Posterior vena cava (tissue), 2 donors: ENCODE measurements at places on chromosomes 3 and 15.
A peak's percentile ranks its signal among the peaks of the same experiment; 100 is the strongest.

DNA sequence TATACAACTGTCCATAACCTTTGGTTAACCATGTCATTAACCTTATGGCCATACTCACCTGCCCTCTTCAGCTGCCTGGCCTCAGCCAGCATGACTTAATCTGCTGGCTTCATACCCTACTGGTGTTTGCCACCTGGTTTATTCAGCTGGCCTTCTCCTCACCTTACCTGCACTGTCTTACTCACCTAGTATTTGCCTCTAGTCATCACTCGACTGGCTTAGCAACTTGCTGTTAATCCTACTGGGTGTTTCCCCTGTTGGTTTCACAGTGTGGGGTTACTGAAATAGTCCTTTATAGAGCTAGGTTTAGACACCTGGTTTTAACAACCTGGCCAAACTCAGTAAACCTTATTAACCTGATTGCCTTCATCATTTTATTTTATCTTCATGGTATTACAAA is 96.4 kb downstream of the IL12A start:
- no peak for DNase-seq

- no peak for DNase-seq
These were observed 322.5 kb downstream of the ZBBX start for GRCh38 chr3:167057581-167057980.

- DNase-seq: no peak
These were observed 31.1 kb upstream of the ICE2 start for GRCh38 chr15:60510006-60510405.

GRCh38 chr3:52480768-52481715 is 14.1 kb upstream of the STAB1 start:
- DNase-seq: no peak

DNA sequence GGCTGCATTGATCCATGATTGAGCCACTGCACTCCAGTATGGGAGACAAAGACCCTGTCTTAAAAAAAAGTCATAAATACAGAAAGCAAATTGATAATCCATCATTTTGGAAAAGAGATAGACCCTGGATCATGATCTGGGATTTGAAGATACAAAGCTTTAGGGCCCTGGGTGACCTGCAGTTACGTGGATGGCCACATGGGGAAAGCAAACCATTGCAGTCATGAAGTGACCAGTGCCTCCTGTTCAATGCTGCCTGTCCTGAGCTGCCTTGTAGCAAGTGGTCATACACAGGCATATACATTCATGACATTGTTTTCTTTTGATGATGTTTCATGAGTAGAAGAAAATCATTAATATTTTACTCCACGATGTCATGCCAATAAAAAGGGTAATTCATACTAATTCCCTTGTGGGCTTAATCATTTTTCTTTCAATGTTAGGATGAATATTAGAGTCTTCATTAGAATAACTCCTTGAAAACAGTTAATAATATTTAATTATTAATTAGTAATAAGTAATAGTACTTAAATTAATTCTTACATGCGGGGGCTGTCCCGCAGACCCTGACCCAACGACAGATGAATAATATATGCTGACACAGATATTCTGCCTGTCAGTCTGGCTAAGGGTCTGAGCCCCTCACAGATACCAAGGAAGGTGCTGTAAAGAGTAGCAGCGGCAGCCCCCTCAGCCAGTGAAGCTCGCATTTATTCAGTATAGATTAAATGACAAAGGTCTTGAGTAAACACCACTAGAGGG is 109.0 kb upstream of the UNC13C start:
- DNase-seq: no peak

DNA sequence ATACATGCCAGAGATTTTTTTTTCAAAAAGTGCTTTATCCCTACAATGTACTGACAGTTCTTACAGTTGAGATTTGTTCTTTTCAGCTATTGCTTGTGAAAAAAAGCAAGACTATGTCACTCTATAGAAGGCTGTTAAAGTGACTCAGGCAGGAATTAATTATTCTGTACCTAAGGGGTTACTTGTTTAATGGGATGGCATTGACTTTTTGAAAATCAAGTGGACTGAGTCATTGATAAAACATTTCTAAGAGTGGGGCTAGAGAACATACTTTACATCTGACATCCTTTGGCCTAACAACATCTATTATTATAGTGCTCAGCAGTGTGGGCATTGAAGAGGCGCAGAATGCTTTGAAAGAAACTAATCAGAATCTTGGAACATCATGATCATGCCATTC is 34.3 kb downstream of the INTS14 start:
- DNase-seq: no peak

- no peak for DNase-seq
These were observed 889.0 kb downstream of the ROBO1 start for GRCh38 chr3:78878789-78879188.

- no peak for DNase-seq
These were observed 143.7 kb downstream of the SLCO3A1 start for GRCh38 chr15:91997163-91997562.

DNA sequence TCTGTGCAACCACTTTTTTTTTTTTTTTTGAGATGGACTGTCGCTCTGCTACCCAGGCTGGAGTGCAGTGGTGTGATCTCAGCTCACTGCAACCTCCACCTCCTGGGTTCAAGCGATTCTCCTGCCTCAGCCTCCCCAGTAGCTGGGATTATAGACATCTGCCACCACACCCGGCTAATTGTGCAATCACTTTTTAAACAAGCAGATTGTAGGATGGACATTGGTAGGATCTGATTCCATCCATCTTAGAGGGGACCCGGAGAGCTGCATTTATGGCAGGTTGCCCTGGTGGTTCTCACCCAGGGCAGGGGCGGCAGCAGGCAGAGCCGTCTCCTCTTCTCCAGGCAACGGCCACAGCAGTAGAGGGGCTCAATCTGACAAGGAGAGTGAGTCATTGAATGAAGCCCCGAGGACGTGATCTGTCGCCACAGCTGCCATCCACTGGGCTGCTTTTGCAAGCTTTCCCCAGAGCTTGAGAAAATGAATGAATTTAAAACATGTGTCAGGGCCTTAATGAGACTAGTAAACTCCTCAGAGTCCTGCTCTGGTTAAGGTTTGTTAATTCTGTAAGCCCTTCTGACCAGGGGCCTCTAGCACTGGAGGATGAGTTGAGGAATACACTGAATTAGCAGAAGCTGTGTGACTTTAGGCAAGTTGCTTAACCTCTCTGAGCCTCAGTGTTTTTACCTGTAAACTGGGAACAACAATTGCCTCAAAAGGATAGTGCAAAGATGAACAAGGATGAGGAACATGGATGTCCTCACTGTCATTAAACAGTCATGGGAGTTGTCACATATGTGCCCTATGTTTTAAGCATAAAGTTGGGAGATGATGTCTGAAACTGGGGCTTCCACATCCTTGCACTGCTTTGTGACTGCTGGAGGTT is 129.1 kb downstream of the ASB7 start:
- no peak for DNase-seq

DNA sequence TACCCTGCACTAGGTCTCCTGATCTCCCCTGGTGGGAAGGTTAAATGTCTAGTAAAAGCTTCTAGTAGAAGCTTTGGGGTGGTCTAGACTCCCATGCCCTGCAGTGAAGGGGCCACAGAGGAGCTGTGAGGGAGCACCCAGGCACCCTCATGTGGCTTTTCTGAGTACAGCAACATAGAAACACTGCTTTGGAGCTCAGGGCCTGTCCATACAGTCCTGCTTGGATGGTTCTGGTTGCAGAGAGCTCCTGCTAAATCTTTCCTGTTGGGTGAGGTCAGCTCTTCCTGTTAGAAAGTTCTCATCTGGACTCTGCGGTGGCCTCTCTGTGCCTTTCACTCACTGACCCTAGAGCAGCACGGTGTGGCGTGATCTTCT is 47.8 kb downstream of the GPD1L start:
- no peak for DNase-seq

- DNase-seq: peak; percentile 86
These were observed 1.3 kb downstream of the TLE3 start for GRCh38 chr15:70096215-70097062.

- DNase-seq: no peak
These were observed 28.3 kb downstream of the RSL24D1 start for GRCh38 chr15:55168350-55168974.

DNA sequence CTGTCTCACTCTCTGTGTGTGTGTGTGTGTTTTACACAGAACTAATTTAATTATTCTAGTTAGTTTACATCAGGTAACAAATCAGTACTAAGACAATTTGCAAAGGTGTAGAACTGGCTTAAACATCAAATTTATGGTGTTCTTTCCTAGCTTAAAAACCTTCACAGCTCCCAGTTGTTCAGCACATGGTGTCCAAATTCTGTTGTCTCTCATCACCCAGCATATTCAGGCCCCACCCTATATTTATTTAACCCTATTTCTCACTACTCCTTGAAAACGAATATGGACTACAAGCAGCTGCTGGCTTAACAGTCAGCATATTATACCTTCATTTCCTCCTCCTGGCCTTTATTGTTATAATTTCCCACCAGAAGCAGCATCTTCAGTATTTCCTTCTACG is 1.2 kb downstream of the IL20RB start:
- DNase-seq: no peak

DNA sequence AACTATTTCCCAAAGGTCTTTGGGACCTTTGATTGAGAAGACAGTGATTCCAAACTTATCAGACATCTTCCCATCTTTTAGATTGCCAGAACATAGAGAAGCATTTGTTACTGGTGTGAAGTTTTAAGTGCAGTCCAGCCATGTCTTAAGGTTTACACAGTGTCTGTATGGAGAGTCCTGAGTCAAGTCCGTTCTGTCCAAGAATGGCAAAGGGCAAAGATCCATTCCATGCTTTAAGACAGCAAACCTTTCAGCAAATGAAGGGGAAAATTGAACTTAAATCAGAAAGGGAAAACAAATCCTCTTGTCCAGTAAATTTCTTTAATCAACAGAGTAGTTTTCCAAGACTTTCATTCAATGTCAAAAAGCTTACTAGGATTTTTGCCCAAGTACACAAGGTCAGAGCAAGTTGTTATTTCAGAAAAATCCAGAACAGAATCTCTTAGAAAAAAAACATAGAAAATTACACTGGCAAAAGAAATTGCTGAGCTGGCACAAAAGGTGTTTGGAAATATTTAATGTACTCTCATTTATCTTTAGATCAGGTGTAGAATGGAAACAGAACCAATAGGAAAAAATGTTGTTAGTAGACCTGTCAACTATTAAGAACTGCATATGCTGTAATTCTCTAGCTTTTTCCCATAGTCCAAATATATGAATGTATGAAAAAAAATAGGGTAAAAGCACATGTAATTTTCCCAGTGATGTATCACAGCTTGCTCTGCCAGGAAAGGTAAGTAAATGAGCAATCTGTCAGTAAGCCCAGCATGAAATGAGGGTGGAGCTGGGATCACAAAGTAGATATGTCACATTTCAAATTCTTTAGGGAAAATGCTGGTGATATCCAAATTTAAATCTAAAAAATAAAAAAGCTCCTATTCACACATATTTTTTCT is 1099.9 kb downstream of the TUSC7 start:
- DNase-seq: no peak

- DNase-seq: no peak
These were observed 13.2 kb upstream of the GPR160 start for GRCh38 chr3:170024581-170024980.

- peak; percentile 94 for DNase-seq
These were observed 44.8 kb upstream of the RNU6-1 start for GRCh38 chr15:67884514-67885174.

DNA sequence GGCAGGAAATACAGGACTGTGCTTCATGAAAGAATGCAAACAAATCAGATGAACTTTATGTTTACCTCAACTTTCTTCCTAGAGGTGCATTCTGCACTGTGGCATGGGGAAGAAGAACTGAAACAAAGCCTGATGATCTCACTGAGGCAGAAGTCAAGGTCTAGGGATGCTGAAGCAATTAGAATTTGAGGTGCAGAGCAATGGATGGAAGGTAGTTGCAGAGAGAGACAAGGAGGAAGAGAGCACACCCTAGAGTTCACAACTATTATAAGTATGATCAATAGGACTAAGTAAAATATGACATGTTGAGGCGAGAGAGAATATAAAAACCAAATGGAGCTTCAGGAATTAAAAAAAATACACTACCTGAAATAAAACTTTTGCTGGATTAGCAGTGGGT is 420.1 kb downstream of the EDEM1 start:
- no peak for DNase-seq

DNA sequence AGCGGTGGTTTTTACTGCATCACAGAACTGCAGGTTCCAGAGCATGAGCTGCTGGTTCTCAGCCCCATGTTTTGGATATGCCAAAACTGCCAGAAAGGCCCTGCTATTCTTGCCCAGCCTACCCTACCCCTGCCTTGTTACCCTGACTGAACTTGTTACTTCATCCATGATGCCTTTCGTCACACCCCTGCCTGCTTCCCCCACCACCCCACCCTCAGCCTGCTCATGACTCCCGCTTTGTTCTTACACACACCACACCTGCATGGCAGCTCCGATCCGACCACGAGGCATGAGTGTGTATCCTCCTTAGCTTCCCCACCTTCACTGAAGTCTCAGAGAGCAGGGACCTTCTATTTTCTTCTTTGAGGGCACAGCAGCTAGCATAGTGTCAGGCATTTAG is 5.1 kb upstream of the TM4SF1 start:
- no peak for DNase-seq

GRCh38 chr3:143525408-143525807 is 322.9 kb downstream of the SLC9A9 start:
- no peak for DNase-seq

DNA sequence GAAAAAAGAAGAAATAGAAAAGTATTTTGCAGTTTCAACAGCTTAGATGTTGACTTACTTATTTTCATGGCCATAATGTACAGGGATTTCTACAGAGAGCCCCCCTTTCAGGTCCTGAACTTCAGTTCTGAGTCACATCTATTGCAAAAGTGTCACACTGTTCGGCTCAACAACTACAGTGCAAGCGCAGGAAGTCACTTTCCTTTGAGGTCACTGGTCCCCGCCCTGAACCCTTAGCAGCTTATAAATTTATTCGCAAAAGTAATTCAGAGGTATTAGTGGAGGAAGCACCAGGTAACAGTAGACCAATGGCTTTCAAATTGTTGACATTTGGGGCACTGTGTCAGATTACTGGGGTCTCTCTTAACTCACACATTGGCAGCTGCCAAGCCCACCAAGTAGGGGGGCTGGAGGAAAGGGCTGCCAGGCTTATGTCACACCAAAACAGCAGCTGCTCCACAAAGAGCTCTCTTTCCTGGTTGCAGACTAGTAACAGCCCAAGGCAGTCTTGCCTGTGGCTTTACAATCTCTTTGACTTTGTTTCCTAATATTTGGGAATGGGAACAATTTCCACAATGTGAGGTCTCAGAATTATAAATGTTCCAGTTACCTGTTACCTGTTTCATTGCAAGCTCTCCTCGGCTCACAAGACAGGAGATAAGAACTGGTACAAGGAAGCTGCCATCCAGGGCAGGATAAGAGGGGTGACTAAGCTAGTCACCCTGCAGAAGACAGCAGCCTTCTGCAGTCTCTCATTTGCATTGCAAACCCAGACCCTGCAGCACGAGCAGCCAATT is 130.2 kb upstream of the STRIT1 start:
- DNase-seq: no peak

DNA sequence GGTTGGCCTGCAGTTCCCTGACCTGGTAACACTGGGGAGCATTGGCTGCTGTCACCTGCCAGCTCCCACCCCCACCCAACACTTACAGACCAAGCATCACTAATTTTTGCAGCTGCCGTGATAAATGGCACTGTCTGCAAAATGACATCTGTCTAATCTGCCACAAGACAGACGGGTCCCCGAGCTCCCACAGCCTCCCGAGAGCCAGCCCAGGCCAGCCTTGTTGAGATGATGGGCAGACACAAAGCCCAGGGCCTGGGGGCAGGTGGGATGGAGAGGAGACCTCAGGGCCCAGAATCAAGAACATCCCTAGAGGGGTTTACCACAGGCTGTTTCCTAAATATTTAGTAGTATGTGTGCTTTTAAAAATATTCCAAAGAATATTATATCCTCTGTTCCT is 203.4 kb downstream of the TBC1D2B start:
- DNase-seq: no peak

- DNase-seq: no peak
These were observed 391.4 kb downstream of the LRTM1 start for GRCh38 chr3:54536450-54536849.
